ENCODE measurements at places on chromosomes 5 and 9. TPM values are rescaled to one million over a fixed set of nuclear protein-coding genes. Genes with fewer than 3 reads are reported as not detected.
A peak's percentile ranks its signal among the peaks of the same experiment; 100 is the strongest.

- no peak overlapping the region for H3K27ac ChIP-seq
- peaks cover 35% of the 10 kb centered on the region for H3K27me3 ChIP-seq
- H3K4me3 ChIP-seq = no peak overlapping the region
- no peak for DNase-seq
These were observed 3.9 kb downstream of the PLPPR1 start for GRCh38 chr9:101032426-101032825.

GRCh38 chr5:174086751-174087150 is 41.2 kb downstream of the NSG2 start:
- no peak overlapping the region for H3K4me3 ChIP-seq
- no peak for DNase-seq
- no peaks in the 10 kb centered on the region for H3K36me3 ChIP-seq
- H3K4me1 ChIP-seq = no peaks in the 10 kb centered on the region
- no peaks in the 10 kb centered on the region for H3K27me3 ChIP-seq

DNA sequence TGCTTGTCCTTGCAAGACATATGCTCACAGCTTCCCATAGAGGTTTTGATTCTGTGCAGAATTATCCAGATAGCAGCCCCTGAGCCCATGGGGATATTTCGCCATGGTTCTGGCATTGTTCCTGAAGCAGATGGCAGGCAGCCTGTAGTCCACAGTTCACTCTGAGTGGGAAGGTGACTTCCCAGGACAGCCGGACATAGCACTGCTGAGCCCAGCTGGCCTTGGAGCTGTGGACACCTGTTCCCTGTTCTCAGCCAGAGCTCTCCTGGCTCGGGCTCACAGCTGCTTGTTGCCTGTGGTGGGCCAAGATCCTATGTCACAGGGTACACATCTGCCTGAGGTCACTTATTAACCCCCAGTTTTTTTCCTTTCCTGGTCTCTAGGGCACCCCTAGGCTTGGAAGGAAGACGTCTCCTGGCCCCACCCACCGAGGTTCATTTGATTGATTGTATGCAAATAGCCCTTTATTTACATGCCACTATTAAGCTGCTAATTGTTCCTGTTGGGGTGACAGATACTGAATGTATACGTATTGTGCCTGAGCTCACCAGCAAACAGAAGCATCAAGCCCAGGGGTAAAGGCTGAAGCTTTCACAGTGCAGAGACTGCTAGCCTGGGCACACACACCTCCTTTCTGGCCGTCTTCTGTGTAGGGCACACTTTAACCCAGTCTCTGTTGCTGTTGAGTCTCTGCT is 96.6 kb upstream of the DMRT1 start:
- H3K4me1 ChIP-seq = peaks cover 28% of the 10 kb centered on the region
- H3K27me3 ChIP-seq = peaks cover 9% of the 10 kb centered on the region
- no peak overlapping the region for H3K27ac ChIP-seq
- no peaks in the 10 kb centered on the region for H3K36me3 ChIP-seq
- no peak overlapping the region for H3K4me3 ChIP-seq

- no peak overlapping the region for H3K27ac ChIP-seq
- no peaks in the 10 kb centered on the region for H3K36me3 ChIP-seq
- no peaks in the 10 kb centered on the region for H3K4me1 ChIP-seq
- DNase-seq = no peak
- no peak overlapping the region for H3K4me3 ChIP-seq
- H3K27me3 ChIP-seq = no peaks in the 10 kb centered on the region
These were observed 107.4 kb downstream of the LMNB1 start for GRCh38 chr5:126884269-126884819.

Gene SLC34A3
- total RNA-seq = not detected

Gene GABRA1
- not detected for total RNA-seq

DNA sequence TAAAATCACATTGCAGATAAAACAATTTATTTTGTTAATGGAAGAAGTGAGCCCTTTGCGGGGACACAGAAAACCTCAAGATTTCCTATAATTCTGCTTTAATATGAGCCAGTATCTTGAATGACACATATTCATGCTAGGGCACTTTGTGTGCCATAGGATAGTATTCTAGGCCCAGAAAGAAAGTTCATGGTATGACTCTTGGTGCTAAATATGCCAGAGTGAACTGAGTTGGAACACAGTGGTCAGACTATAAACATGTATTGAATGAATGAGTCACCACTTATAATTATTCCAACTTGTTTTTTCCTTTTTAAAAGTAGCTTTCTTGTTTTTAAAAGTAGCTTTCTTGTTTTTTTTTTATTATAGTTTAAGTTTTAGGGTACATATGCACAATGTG is 46.0 kb downstream of the ADAMTS19 start:
- no peak for DNase-seq
- H3K27ac ChIP-seq = no peak overlapping the region
- H3K4me1 ChIP-seq = no peaks in the 10 kb centered on the region
- no peaks in the 10 kb centered on the region for H3K36me3 ChIP-seq

GRCh38 chr5:1315709-1316587 is 21.1 kb upstream of the TERT start:
- no peaks in the 10 kb centered on the region for H3K27me3 ChIP-seq
- H3K4me3 ChIP-seq = peak overlapping the region; percentile 77
- peak; percentile 85 for DNase-seq
- peak overlapping the region; percentile 96 for H3K27ac ChIP-seq

- peak overlapping the region; percentile 95 for H3K27ac ChIP-seq
- H3K4me3 ChIP-seq = peak overlapping the region; percentile 94
- H3K27me3 ChIP-seq = peaks cover 18% of the 10 kb centered on the region
- H3K4me1 ChIP-seq = peaks cover 34% of the 10 kb centered on the region
- H3K36me3 ChIP-seq = peaks cover 12% of the 10 kb centered on the region
These were observed 687 bp downstream of the LYSMD3 start for GRCh38 chr5:90528601-90529193.

Gene FLT4
- 0.25 TPM for total RNA-seq

DNA sequence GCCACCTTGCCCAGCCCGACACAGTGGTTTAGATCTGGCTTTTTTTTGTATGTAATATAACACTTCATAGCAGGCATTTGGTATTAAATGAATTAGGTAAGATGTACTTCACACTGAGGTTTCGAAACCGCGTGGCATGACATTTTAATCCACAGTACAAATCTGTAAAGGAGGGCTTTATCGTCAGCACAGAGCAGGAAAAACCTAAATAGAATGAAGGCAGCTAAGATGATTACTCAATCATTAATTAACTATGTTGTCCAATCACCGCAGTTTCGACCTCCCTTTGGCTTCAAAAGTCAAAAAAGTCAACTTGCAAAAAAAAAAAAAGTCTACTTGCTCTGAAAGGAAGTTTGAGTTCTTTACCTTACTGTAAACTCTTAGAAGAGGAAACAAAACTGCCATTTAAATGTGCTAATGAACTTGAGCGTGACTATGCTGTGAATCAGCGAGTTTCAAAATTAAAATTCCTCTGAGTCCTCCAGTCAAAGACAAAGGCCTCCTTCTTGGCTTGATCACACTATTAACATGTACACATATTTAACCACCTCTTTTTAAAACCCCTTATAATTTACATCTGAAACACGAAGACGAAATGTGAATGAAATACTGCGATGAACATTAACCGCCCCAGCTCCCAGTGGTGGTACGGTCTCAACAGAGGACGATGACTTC is 698 bp upstream of the SEC24A start:
- peak overlapping the region; percentile 97 for H3K27ac ChIP-seq
- H3K36me3 ChIP-seq = peaks cover 7% of the 10 kb centered on the region
- no peaks in the 10 kb centered on the region for H3K27me3 ChIP-seq
- peaks cover 31% of the 10 kb centered on the region for H3K4me1 ChIP-seq
- peak overlapping the region; percentile 94 for H3K4me3 ChIP-seq
- peak; percentile 11 for DNase-seq

Gene LCN2
- total RNA-seq = not detected

GRCh38 chr5:19229179-19229835 is 758.7 kb downstream of the CDH18 start:
- H3K4me1 ChIP-seq = no peaks in the 10 kb centered on the region
- DNase-seq = no peak
- no peaks in the 10 kb centered on the region for H3K27me3 ChIP-seq
- no peaks in the 10 kb centered on the region for H3K36me3 ChIP-seq
- no peak overlapping the region for H3K27ac ChIP-seq

DNA sequence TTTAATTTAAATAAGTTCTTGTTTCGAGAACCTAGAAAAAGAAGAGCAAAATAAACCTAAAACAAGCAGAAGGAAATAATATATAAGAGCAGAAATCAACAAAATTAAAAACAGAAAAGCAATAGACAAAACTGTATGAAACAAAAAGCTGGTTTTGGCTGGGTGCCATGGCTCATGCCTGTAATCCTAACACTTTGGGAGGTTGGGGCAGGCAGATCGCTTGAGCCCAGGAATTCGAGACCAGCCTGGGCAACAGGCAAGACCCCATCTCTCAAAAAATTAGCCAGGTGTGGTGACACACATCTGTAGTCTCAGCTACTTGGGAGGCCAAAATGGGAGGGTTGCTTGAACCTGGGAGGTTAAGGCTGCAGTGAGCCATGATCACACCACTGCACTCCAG is 59.2 kb upstream of the OTP start:
- DNase-seq = no peak
- no peak overlapping the region for H3K4me3 ChIP-seq
- H3K27me3 ChIP-seq = no peaks in the 10 kb centered on the region
- H3K27ac ChIP-seq = no peak overlapping the region

DNA sequence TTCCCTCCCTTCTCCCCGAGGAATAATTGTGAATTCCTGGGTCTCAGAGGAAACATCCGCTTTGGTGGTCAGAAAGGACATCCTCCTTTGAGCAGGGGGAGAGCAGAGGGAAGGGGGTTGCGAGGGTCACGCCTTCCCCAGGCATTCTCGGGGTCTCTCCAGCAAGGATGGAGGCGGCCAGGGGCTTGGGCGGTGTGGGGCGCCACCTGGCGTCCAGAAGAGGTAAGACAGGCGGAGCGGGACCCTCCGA is 129.1 kb downstream of the KCNIP1 start:
- H3K4me1 ChIP-seq = peaks cover 14% of the 10 kb centered on the region
- H3K36me3 ChIP-seq = no peaks in the 10 kb centered on the region
- H3K4me3 ChIP-seq = no peak overlapping the region
- H3K27me3 ChIP-seq = peaks cover 14% of the 10 kb centered on the region

Gene TAF11L10
- not detected for total RNA-seq

DNA sequence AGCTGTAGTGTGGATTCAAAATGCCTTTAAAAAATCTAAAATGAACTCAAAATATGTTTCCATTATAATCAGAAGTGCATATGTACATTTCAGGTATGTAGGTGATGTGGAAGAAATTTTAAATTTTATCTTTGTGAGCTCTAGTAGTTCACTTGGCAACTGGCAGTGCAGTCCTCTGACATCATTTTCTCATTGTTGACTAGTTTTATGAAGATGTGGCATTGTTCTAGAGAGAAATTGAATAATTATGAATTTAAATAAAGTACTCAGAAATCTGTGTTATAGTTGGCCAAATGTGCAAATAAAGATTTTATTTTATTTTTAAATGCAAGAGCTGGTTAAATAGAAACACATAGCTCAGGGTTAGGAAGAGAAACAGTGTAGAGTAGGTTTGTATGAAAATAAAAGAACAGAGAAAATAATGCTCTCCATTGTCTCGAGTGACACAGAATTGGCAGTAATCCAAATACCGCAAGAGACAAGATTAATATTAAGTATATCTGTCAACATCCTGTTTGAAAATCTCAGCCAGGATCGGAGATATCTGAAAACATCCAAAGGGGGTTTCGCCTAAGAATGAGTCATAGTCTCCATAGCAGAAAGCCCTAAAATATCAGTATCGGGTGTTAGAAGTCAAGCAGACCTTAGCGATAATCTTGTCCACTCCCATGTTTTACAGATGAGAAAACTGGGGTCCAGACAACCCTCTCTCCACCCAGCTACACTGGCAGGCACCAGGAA is 189.4 kb downstream of the CCDC192 start:
- DNase-seq = no peak
- no peak overlapping the region for H3K4me3 ChIP-seq
- H3K27me3 ChIP-seq = no peaks in the 10 kb centered on the region
- no peak overlapping the region for H3K27ac ChIP-seq

GRCh38 chr9:98572054-98572627 is 136.6 kb downstream of the GABBR2 start:
- no peaks in the 10 kb centered on the region for H3K36me3 ChIP-seq
- DNase-seq = peak; percentile 1
- peaks cover 30% of the 10 kb centered on the region for H3K27me3 ChIP-seq
- H3K4me1 ChIP-seq = peaks cover 21% of the 10 kb centered on the region
- H3K4me3 ChIP-seq = no peak overlapping the region
- no peak overlapping the region for H3K27ac ChIP-seq

DNA sequence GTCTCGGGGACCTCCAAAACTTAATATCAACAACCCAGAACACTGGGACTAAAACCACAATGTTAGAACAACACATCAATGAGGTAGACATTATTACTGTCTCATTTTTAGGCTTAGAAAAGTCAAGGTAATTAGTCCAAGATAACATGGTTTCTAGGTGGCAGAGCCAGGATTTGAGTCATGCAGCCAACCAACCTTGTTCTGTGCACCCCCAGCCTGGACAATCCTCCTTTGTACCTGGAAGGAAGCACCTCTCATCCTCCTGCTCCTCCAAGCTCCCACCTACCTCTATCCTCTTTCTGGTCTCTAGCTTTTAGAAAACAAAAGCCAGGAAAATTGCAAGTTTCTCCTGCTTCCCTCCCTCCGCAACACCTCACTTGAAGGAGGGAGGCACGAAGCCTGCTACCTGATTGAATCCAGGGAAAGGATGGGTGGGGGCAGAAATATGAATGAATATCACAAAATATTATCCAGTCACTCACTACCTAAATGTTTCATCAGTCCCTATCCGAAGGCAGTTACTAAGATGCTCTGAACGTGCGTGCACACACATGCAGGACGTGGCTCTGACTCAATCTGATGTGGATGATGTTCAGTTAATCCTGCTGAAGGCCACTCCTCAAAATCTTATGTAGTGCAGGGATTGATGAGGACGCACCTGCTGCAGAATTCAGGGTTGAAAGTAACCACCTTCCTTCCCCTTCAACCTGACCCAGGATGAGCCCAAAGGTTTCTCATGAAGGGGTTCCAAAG is 26.3 kb upstream of the TTC1 start:
- no peak overlapping the region for H3K4me3 ChIP-seq
- no peak overlapping the region for H3K27ac ChIP-seq
- peaks cover 2% of the 10 kb centered on the region for H3K4me1 ChIP-seq
- DNase-seq = no peak

DNA sequence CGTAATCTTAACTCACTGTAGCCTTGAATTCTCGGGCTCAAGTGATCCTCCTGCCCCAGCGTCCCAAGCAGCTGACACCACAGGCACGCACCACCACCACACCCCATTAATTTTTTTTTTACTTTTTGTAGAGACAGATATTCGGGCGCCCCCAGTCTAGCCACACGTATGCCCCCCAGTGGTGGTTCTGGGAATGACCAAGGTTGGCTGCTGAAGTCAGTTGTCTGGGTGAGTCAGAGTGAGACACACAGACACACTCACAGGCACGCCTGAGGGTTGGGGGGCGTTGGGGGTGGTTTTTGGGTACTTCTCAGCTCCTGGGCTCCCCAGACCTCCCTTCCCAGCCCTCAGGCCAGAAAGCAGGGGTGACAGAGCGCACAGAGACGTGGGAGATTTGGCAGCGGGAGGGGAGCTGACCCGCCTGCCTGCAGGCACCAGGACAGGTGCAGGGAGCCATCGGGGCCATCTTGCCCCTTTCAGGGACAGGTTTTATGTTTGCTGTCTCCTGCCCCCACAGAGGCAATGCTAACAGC is 4.2 kb upstream of the ENTPD8 start:
- H3K4me3 ChIP-seq = no peak overlapping the region
- H3K36me3 ChIP-seq = peaks cover 5% of the 10 kb centered on the region
- H3K4me1 ChIP-seq = peaks cover 21% of the 10 kb centered on the region
- no peak overlapping the region for H3K27ac ChIP-seq
- DNase-seq = peak; percentile 86
